Stimulated activated CD4-positive, alpha-beta T cell treated with anti-CD3 and anti-CD28 coated beads, Interleukin-12 subunit alpha, Interleukin-12 subunit beta, amount 100 ng/mL, for 4 hours (primary cell): ENCODE measurements at places on chromosomes 5 and 9.

DNA sequence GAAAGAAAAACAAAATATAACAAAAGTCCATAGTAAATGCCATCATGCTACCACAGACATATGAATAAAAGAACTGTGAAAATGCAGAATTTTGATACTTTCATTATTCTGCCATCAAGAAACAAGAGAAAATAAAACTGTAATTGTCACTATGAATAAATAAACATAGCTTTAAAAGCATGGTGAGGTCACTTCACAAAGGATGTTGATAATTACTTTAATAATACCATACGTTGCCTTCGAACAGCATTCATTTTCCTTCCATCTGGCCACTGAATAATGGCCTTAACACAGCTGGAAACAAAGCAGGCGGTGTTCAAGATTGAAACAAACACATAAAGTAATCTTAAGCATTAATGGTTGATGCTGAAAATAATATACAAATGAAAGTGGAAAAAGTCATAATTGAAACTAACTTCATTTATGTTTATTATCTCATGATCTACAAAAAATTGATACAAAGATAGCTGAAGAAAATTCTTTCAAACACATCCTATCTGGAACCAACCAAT is 102.0 kb downstream of the AGTPBP1 start:
- no peak for DNase-seq

DNA sequence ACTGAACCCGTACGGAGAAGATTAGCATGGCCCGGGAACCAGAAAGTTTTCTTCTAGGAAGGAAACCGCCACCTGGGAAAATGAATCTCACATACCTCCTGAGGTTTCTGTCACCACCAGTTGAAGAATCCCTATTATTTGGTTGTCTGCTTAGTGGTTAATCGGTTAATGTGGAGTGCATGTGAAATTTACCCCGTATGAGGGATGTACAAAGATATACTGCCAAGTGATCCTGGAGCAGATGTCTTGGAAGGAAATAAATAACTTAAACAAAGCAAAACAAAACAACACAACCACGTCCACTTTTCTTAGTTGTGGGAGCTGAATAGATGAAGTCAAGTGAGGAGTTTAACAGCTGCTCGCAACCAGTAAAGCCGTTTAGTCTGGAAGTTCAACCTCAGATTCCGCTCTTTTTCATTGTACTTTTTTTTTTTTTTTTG is 3.8 kb downstream of the DMRT2 start:
- no peak for DNase-seq

GRCh38 chr9:89502038-89502601 is 4.2 kb upstream of the SEMA4D start:
- DNase-seq = no peak

DNA sequence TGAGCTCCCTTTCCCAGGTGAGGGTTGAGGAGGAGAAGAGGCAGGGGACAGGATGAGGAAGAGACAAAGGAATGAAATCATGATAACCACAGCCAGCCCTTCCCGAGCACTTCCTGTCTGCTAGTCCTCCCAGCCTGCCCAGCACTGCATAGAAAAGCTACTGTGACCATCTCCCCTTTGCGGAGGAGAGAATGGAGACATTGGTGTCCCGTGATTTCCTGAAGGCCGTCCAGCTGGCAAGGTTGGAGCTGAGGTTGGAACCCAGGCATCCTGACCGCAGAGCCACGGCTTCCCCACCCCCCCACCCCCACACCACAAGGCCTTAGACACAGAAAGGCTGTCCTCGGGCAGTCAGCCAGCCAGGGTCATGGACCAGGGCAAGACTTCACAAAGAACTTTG is 131.1 kb upstream of the ICE1 start:
- no peak for DNase-seq

GRCh38 chr5:77861576-77861975 is 85.4 kb upstream of the TBCA start:
- DNase-seq = no peak

DNA sequence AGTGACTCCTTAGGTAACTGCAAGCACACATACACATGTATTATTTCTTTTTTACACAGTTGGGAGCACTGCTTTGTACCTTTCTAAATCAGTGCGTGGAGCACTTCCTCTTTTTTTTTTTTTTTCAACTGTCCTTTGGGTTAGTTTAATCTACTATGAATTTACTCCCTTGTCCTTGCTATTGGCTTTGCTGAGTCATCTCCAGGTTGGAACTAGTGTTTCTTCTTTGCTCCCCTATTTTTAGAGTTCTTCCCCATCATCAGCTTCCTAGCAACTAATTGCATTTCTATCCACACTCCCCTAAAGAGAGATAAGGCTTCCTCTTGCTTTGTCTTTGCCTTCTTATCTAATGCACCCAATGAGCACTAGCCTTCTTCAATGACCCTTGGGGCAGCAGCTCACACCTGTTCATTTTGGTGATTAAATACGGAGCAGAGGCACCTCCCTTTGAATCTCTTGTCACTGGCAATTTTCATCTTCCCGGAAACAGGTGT is 24.3 kb downstream of the S100Z start:
- DNase-seq = no peak

GRCh38 chr5:115963566-115963965 is 1.3 kb downstream of the LVRN start:
- no peak for DNase-seq

DNA sequence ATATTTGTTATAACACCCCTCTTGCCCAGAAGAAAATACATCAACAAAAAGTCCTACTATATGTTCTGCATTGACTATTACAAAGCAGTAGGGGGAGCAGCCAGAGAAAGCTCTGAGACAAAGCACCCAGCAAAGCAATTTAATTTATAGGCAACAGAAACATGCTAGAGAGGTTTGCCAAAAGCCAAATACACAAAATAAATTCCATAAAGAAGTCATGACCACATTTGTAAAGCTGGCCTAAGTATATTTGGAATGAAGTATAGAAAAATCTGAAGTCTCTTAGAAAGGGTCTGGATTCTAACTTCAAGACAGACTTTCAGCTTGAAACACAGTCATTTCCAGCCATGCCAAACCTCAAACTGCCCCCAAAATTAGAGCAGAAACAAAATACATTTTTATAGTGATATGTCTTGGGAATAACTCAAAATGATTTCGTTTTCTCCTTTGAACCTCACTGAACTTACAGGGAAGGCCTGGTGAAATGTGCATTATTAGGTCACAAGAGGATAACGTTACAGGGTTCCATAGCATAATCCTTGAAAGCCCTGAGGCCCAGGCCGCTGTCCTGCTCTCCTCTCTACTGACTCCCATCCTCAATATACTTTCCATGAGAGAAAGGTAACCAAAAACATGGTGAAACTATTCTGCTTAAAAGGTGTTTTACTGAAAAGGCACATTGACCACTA is 451.8 kb downstream of the RAB3C start:
- no peak for DNase-seq

- DNase-seq = no peak
These were observed 142.7 kb downstream of the FBXL17 start for GRCh38 chr5:108238936-108239887.
